Activated CD4-positive, CD25-positive, alpha-beta regulatory T cell treated with anti-CD3 and anti-CD28 coated beads, Interleukin-2, amount 50 U/mL, for 24 hours (primary cell): ENCODE measurements at places on chromosomes 12 and 14.

DNA sequence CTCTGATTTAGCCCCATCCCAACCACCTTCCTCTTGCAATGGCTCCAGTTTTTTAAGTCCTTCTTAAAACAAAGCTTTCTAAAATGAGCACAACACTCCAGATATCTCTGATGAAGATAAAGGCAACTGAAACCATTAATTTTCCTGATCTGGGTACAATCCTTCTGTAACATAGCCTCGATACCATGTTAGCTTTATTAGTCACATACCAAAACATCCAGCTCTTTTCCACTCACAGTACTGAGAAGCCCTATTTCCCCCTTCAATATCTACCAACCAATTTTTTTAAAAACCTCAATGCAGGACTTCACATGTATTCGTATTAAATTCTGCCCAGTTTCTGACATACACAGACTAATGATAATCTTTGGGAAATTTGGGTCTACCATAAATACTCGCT lies 105.9 kb downstream of the MED13L start:
- ATAC-seq, result no peak

DNA sequence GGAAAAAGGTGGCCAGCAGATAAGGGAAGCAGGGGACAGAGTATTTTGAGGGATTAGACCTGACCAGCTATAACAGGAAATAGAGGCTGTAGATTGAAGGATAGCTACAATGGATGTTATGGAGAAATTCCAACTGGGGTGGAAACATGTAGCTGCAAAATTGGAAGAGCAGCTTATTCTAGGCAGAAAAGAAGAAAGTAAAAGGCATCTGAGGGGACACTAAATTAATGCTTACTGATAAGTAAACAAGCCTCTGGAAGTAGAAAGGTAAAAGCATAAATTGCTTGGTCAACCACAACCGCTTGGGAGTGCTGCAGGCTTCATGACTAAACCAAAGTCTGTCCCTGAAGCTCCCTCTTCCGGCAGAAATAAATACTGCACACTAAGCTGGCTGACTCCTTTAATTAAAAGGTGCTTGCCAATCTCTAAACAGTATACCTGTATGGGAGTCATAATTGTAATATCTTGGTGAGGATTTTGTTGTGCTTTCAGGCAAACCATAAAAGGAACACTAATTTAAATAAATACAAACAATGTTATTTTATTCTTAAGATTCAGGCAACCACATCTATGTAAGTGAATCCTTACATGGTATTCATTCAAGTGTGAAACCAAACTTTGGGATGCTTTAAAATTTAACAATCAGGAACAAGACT lies 7.7 kb downstream of the UBC start:
- ATAC-seq, result peak; percentile 87

DNA sequence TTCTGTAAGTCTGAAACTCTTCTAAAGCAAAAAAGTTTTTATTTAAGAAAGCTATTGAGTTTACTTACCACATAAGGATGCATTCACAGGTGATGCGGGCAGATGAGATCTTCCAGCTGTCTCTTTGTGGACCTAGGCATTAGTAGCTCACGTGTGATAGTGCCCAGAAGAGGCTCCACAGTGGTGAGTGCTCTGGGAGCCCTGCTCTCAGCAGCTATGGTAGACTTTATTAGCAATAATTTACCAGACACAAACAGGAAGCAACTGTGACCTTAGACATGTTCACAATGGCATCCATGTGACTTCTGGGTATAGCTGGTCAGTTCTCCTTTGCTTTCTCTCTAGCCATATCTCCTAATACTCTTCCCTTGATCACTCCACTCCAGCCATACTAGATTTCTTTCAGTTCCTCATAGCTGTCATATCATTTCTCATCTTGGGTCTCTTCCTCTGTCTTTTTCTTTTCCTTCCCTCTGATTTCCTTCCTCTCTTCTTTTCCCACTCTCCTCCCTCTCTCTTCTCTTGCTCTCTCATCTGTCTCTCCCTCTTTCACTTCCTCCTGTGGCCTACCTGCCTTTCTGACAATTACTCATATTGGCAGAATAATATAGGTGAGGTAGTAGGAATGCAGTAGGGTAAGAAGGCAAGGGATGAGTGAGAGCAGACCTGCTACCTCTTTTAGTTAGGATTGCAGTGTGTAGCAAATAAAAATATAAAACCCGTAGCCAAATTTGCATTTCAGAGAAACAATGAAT lies 75.2 kb upstream of the SCAF11 start:
- ATAC-seq, result no peak

GRCh38 chr14:38950676-38951075 lies 152.4 kb downstream of the SEC23A start:
- no peak for ATAC-seq

DNA sequence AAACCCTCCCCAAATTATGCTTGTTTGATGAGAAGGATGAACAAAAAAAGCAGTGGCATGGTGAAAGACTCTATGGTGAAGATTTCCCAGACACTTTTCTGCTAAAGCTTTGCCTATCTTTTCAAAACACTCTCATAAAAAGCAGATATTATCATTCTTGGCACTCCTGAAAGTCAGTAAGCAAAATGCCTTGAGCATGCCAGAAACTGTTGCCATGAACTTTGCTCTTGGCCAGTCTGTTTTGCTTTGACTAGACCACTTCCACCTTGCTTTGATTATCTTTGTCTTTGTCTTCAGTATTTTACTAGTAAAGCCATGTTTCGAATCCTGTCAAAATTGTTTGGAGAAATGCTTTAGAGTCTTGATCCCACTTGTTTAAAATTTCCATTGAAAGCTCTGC lies 110.4 kb downstream of the CNTN1 start:
- no peak for ATAC-seq
